ENCODE measurements at places on chromosomes 2 and 18.

DNA sequence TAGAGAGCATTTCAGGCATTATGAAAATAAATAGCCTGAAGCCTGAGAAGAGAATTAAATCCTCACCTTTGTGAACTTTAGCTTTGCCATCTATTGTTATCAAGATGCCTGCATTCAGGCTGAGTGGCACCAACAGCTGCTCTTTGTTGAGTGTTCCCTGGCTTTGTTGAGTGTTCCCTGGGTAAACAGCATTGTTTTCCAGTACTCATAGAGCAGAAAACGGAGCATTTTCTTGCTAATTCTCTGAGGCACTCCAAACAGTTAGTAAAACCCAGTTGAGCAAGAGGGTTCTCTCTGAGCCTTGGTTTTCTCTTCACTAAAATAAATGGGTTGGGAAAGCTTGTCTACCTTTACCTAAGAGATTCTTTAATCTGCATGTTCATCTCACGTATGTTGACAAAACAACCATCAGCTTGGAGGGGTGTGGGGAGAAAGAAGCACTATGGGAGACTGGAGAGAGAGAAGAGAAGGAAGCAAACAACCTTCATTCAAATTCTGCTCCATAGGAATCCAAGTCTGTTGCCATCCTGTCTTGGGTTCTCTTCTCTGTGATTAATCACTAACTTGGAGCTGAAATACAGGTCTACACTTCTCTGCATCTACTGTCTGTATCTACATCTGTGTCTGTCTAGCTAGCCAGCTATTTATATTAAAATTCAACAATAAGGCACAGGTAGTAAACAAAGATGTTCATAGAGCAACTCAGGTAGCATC is 567.0 kb upstream of the SOX11 start:
- DNase-seq = no peak

DNA sequence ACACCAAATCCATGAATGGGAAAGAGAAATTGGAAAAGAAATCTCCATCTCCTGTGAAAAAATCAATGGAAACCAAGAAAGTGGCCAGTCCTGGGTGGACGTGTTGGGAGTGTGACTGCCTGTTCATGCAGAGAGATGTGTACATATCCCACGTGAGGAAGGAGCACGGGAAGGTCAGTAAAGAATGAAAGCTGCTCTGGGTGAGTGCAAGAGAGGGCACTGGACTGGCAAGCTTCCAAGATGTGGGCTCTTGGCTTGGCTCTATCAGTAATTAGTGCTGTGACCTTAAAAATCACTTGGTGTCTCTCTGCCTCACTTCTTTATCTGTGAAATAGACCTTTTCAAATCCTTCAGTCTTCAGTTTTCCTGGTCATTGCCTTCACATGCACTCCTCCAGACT is 89.0 kb downstream of the ZNF532 start:
- DNase-seq = peak; percentile 83

- no peak for DNase-seq
Observed at GRCh38 chr2:7752291-7752690, 835.1 kb downstream of the RNF144A start.

- DNase-seq = peak; percentile 40
Observed at GRCh38 chr2:38030635-38031355, 45.2 kb downstream of the CYP1B1 start.

DNA sequence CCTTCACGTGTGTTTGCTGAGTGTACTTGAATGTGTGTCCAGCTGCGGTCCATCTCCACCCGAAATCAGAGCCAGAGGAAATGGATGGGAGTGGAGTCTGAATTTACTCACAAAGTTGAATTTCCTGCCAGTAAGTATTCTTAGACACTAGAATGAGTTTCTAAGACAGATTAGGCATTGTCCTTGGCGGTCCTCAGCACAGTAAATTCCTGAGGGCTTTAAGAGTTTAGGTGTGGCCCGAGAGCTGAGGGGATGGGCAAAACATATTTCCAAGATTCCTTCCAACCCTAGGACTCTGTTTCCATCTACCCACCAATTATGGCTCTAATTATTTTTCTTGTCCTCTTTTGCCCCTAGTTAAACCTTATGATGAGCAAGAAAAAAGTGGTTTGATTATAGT is 90.3 kb upstream of the PHLPP1 start:
- DNase-seq = peak; percentile 30

GRCh38 chr18:55405893-55406406 is 182.0 kb downstream of the TCF4 start:
- DNase-seq = peak; percentile 95

- no peak for DNase-seq
Observed at GRCh38 chr2:148875387-148876051, 492 bp downstream of the KIF5C start.

- no peak for DNase-seq
Observed at GRCh38 chr18:74146756-74147155, 878 bp downstream of the FBXO15 start.
